Mesenchymal stem cell (in vitro differentiated cells and primary cell): ENCODE measurements at places on chromosomes 7 and 10.

- no peak for DNase-seq
Observed at GRCh38 chr7:45659496-45660139, 85.5 kb downstream of the ADCY1 start.

GRCh38 chr7:30247541-30248401, 36.6 kb upstream of the ZNRF2 start:
- no peak for DNase-seq

DNA sequence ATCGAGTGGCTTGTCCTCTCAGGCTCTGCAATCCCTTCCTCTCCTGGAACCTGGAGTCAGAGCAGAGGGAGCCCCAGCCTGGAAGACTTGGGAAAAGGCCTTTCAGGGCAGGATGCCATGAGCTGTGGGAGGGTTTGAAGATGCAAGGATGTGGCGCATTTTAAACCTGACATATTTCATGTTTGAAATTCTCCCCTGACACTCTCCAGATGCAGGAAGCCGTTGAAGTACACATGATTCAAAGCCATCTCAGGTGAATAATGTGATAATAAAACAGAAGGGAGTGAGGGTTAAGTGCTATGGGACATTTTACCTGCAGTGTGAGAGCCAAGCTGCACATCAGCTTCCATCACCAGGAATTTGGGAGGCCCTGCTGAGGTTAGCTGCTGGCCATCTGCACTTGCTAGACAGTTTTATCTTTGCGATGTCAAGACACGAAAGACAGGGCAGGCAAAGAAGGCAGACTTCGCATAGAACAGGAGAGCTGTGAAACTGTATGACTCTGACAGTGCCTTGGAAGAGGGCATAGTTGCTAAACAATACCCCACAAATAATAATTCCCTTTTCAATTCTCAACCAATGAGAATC, 159.1 kb upstream of the GDF10 start:
- DNase-seq, result no peak

GRCh38 chr7:80036107-80036506, 98.5 kb upstream of the GNAI1 start:
- DNase-seq, result no peak

DNA sequence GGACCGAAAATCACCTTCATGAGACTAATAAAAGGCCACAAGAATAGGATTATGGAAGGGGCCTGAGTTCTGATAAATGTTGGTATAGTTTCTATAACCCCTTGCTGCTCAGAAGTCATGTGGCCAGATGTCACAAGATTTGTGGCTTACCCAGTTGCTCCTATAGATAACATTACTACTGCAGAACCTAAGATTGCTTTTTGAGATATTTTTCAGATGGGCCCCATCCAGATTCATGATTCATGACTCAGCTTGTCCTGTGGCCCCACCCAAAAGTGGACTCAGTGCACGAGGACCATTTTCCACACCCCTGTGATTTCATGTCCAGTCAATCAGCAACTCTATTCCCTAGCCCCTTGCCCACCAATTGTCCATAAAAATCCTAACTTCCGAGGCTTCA, 209.0 kb downstream of the ACTR3B start:
- DNase-seq, result no peak

- DNase-seq, result no peak
Observed at GRCh38 chr7:108611268-108611667, 41.6 kb downstream of the DNAJB9 start.

GRCh38 chr7:34011696-34012095, 106.4 kb downstream of the BMPER start:
- DNase-seq, result no peak

GRCh38 chr7:73894733-73895551, 34.0 kb downstream of the TMEM270 start:
- DNase-seq, result peak; percentile 76

DNA sequence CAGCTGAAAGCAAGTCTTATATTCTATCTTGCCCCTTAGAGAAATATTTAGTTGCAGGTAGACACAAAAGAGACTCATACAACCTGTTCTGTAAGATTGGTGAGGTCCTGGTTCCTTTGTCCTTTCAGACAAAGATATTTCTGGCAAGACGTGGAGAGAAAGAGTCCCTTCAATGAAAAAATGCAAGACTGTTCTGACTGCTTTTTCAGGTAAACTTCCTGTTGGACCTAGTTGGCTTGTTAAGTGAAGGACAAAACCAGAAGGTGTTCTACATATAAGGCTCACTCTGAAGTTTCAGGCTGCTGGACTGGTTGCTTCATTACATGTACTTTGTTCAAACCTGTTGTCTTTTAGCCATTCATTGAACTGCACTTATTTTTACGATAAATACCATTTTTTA, 119.0 kb upstream of the PTPRZ1 start:
- DNase-seq, result no peak

- DNase-seq, result peak; percentile 25
Observed at GRCh38 chr10:46014683-46015405, 15.6 kb downstream of the NCOA4 start.

- no peak for DNase-seq
Observed at GRCh38 chr7:47386273-47386835, 195.6 kb downstream of the TNS3 start.

- no peak for DNase-seq
Observed at GRCh38 chr7:128890306-128891109, 20.0 kb downstream of the KCP start.

GRCh38 chr7:40230101-40230500, 95.3 kb downstream of the SUGCT start:
- DNase-seq, result no peak

DNA sequence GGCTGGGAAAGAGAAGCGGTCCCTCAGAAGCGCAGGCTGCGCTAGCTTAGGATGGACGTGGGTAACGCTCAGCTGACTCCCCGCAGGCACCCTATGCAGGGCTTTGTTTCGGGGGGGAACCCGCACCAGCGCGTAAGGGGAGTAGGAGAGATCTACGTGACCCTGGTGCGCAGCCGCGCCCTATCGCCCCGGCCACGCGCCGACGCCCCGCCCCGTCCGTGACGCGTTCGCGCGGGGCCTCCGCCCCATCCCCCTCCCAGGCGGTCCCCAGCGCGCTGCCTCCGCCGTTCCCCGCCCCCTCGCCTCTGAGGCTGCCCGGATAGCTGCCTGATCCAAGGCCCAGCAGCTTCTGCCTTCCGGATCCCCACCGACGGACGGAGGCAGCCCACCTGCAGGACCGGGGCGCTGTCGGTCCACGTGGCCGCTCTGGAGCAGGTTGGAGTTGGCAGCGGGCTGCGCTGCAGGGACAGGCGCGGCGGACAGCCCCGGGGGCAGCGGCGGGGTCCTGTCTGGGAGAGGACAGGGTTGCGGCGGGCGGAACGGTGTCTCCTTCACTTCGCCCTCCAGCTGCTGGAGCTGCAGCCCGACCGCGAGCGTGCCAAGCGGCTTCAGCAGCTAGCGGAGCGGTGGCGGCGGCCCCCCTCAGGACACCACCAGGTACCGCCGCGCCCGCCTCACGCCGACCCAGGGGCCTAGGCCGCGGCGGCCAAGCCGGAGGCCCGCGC, at the start of gene VDAC2:
Gene VDAC2, plus strand, starts transcription at position 515 of the 725 bp plus-strand sequence. CDS start 363 bp downstream, outside the sequence.
- peak; percentile 86 for DNase-seq

DNA sequence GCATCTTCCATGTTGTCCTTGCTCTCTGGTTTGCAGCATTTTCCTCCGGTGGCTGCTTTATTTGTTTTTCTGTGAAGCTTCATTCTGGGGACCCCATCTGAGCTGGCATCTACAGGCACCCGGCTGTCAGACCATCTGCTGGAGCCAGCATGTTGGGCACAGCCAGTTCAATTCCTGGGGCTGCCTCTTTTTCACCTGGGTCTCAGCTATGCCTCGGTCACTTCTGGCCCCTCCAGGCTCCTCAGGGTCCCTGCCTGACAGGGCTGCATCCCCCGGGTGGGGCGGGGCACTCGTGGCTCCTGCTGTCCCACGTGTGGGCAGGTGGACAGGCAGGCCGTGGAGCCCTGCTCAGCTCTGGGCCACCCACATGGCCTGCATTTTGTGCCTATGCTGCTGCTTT, 8.1 kb downstream of the SCART1 start:
- no peak for DNase-seq

GRCh38 chr10:59708816-59709394, 745 bp downstream of the SLC16A9 start:
- peak; percentile 6 for DNase-seq

GRCh38 chr7:82263920-82264782, 179.4 kb downstream of the CACNA2D1 start:
- no peak for DNase-seq

GRCh38 chr10:71801361-71801760, 28.0 kb upstream of the VSIR start:
- DNase-seq, result no peak

DNA sequence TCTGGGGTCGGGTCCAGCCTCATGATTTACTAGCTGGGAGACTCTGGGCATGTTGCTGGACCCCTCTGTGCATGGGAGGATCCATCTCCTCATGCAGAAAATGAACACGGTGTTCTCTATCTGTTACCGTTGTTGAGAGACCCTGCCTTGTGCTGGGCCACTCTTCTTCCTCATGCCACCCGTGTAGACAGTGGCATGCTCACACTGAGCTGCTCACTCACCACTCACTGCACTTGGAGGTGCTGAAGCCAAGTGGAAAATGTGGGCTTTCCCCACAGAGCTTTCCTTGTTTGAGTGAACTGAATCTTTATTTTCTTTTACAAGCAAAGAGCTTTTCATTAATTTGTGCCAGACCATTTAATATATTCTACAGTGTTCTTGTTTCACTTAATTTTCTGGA, 77.5 kb upstream of the GDF10 start:
- no peak for DNase-seq

- no peak for DNase-seq
Observed at GRCh38 chr10:50395851-50396250, 144.5 kb upstream of the ASAH2 start.

DNA sequence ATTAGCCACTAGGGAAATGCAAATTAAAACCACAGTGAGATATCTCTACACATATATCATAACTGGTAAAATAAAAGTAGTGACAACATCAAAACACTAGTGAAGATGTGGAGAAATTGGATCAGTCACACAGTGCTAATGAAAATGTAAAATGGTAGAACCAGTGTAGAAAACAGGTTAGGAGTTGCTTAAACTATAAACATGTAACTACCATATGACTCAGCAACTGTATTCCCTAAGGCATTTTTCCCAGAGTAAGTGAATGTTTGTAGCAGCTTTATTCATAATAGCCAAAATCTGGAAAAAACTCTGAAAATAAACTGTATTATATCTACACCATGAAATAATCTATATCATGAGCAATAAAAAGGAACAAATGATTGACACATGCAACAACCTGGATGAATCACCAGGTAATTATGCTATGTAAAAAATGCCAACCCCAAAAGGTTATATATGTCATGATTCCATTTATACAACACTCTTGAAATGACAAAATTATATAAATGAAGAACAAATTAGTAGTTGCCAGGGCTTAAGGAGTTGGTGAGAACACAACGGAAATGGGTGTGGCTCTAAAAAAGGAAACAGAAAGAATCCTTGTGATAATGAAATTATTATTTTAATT, 22.8 kb downstream of the SLC25A40 start:
- peak; percentile 11 for DNase-seq

GRCh38 chr10:108462005-108462404, 1297.5 kb upstream of the SORCS1 start:
- no peak for DNase-seq

- no peak for DNase-seq
Observed at GRCh38 chr10:112526906-112527305, 79.9 kb downstream of the VTI1A start.

GRCh38 chr10:14801723-14802122, 27.0 kb upstream of the FAM107B start:
- DNase-seq, result no peak

- DNase-seq, result peak; percentile 86
Observed at GRCh38 chr10:103800789-103801540, 54.4 kb downstream of the SH3PXD2A start.

- peak; percentile 3 for DNase-seq
Observed at GRCh38 chr10:54585572-54585971, 215.5 kb downstream of the PCDH15 start.

DNA sequence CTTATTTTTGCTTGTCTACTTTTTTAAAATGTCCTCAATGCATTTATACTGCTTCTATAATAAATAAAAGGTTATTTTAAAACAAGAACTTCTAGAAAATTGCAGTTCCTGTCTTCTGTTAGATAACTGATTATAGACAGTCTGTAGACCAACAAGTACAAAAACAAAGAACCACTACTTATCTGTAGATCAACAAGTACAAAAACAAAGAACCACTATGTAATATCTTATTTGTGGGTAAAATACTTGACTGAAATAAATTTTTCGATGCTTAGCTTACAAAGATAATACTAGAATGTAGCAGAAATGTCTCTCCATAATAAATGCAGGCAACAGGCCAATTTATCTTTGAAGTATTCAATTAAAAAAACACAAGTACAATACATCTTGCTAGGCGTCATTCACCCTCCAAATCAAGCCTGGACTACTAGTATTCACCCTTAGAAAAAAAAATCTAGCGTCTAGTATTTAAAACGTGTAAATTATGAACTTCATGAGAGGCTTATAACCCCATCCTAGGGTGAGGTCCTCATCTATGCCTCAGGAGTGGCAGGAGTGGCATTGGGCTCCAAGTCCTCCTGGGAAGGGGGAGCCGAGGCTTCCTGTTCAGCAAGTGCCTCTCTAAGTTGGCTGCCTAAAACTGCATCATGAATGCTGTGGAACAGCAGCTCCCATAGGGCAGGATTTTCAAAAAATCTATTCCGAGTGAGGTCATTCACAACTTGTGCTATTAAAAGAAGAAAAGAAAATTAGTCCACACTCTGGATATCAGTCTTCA, 26.6 kb downstream of the PSMC2 start:
- no peak for DNase-seq

GRCh38 chr7:12685550-12685949, 1.9 kb upstream of the ARL4A start:
- DNase-seq, result peak; percentile 52

- peak; percentile 55 for DNase-seq
Observed at GRCh38 chr7:130956417-130957136, 222.6 kb upstream of the KLF14 start.

DNA sequence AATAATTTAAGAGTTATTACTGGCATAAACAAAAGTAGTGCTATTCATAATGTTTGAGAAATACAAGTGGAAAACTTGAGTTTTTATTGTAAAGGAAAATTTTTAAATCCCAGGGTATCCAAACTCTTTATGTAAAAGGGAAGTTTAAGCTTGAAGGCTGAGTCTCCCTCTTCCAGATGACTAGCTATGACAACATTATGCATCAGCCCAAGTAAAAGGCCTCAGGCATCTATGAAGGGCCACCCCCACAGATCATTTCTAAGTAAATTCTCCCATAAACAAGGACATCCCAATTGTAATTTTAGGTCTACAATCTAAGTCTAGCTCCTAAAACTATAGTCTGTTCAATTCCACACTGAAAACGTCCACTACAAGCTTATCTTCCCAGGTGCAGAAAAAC, 166.2 kb upstream of the STEAP1 start:
- DNase-seq, result no peak

- DNase-seq, result no peak
Observed at GRCh38 chr7:111470998-111471397, 91.3 kb downstream of the IMMP2L start.
